ENCODE measurements at places on chromosomes 16 and 17.

DNA sequence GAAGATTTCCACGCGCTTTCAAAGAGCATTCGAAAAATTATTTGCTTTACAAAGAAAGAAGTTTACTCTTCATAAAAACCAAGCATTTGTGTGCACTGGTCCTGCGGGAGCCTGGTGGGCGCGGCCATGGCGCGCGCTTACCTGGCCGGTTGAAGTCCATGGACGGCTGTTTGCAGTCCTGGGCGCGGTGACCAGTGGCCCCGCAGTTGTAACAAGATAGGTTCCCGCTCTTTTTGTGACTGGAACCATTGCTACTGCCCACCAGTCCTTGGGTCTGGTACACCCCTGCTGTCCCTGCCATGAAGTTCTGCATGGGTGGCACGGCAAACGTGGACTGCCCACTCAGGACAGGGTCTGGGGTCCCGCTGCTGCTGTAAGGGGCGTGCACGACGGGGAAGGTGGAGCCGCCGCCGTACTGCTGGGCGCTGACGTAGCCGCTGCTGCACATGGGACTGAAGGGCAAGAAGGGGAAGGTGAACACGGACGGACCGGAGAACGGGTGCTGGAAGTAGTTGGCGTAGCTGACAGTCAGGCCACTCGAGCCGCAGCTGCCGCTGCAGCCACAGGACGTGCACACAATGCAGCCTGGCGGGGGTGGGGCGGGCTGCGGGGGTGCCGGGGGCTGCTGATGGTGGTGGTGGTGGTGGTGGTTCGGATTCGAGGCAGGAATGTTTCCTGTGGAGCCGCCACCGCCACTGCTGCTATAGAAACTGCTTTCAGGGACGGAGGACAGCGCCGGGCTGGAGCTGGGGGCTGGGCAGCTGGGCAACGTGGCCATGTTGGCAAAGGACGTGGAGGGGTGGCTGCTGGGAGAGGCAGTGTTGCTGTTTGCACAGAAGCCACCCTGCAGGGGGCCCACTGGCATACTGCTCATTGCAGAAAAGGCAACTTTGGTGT is 19.5 kb downstream of the MAP1LC3B start:
- H3K36me3 ChIP-seq, result peaks cover 47% of the 10 kb centered on the region
- no peaks in the 10 kb centered on the region for H3K27me3 ChIP-seq
- no peaks in the 10 kb centered on the region for H3K4me1 ChIP-seq
- no peak overlapping the region for H3K27ac ChIP-seq

DNA sequence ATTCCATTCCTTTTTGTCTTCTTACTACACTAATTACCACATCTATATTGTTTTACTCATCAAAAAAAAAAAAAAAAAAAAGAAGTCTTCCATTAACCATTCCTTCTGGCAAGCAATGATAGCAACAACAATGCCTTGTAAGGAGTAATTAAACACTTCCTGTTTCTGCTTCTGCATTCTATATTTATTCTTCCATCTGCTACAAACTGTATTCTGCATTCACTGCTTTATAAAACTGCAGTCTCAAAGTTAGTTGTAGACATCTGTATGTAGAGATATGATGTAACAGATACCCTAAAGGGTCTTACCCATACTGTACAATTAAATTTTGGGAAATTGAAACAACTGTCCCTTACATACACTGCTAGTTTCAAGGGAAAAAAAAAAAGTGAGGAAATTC is 28.7 kb upstream of the ABCA6 start:
- no peak overlapping the region for H3K27ac ChIP-seq
- H3K27me3 ChIP-seq, result no peaks in the 10 kb centered on the region
- no peaks in the 10 kb centered on the region for H3K36me3 ChIP-seq
- no peaks in the 10 kb centered on the region for H3K4me1 ChIP-seq
- no peak overlapping the region for H3K4me3 ChIP-seq
- DNase-seq, result no peak

DNA sequence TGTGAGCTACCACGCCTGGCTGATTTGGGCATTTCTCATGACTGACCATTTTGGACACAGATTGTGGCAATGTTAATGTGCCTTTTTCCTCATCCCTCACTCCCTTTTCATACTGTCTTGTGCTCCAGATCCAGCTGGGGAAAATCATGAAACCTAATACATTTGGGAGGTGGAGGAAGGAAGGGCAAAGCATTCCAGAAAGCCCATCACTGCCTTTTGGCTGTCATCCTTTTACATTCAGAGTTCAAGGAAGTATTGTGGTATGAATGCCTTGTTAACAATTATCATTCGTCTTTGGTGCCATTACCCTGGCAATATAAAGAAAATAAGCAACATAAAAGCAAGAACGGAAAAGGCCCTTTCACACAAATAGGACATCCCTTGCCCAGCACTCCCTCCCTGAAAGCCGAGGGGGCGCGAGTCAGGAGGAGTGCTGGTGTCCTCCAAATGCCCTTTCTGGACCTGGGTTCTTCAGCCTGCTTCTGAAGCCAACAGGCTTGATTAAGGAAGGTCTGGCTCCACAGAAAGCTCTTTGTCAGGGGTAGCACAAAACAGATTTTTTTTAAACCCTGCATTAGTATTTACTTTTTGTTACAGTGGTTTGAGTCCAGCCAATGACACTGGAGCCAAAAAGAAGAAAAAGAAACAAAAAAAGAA is 20.1 kb downstream of the NMT1 start:
- H3K36me3 ChIP-seq, result peaks cover 12% of the 10 kb centered on the region
- DNase-seq, result no peak

GRCh38 chr17:75880266-75880665 is 1.9 kb upstream of the TRIM47 start:
- peaks cover 14% of the 10 kb centered on the region for H3K27me3 ChIP-seq
- peaks cover 5% of the 10 kb centered on the region for H3K4me1 ChIP-seq
- H3K4me3 ChIP-seq, result no peak overlapping the region
- DNase-seq, result no peak

DNA sequence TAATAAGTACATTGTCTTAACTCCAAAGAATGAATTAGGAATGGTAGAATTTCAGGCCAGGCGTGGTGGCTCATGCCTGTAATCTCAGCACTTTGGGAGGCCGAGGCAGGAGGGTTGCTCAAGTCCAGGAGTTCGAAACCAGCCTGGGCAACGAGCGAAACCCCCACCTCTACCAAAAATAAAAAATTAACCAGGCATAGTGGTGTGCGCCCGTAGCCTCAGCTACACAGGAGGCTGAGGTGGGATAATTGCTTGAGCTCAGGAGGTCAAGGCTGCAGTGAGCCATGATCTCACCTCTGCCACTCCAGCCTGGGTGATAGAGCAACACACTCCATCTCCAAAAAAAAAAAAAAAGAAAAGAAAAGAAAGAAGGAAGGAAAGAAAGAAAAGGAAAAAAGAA is 18.5 kb upstream of the BBS2 start:
- no peak for DNase-seq
- H3K4me3 ChIP-seq, result no peak overlapping the region
- H3K27me3 ChIP-seq, result peaks cover 1% of the 10 kb centered on the region

GRCh38 chr16:66925322-66925840 is at the start of gene RRAD:
Gene RRAD (minus strand): TSS chr16:66925535. CDS start chr16:66925179, 356 bp downstream.
- peaks cover 12% of the 10 kb centered on the region for H3K27me3 ChIP-seq
- peak within 1 kb of the TSS; percentile 70 for H3K4me3 ChIP-seq
- DNase-seq, result no peak
- H3K27ac ChIP-seq, result no peak within 1 kb of the TSS
- peaks cover 2% of the 10 kb centered on the region for H3K4me1 ChIP-seq
- no peaks in the 10 kb centered on the region for H3K36me3 ChIP-seq

- no peaks in the 10 kb centered on the region for H3K27me3 ChIP-seq
- H3K27ac ChIP-seq, result no peak overlapping the region
- H3K4me3 ChIP-seq, result no peak overlapping the region
- H3K36me3 ChIP-seq, result no peaks in the 10 kb centered on the region
- DNase-seq, result no peak
Observed at GRCh38 chr17:62092784-62093183, 27.7 kb upstream of the MED13 start.

- H3K27ac ChIP-seq, result no peak overlapping the region
- peaks cover 7% of the 10 kb centered on the region for H3K36me3 ChIP-seq
- no peak for DNase-seq
Observed at GRCh38 chr17:47131761-47132160, 57.3 kb downstream of the CDC27 start.

- H3K27ac ChIP-seq, result no peak overlapping the region
- no peak for DNase-seq
- H3K27me3 ChIP-seq, result no peaks in the 10 kb centered on the region
- no peaks in the 10 kb centered on the region for H3K36me3 ChIP-seq
- H3K4me1 ChIP-seq, result peaks cover 3% of the 10 kb centered on the region
Observed at GRCh38 chr17:37392024-37392590, 14.5 kb downstream of the ACACA start.

- peaks cover 14% of the 10 kb centered on the region for H3K4me1 ChIP-seq
- no peaks in the 10 kb centered on the region for H3K27me3 ChIP-seq
- no peaks in the 10 kb centered on the region for H3K36me3 ChIP-seq
- H3K27ac ChIP-seq, result no peak overlapping the region
Observed at GRCh38 chr16:66380421-66380820, 13.9 kb downstream of the CDH5 start.

GRCh38 chr16:53884748-53885147 is 180.8 kb downstream of the FTO start:
- no peak overlapping the region for H3K4me3 ChIP-seq
- no peak for DNase-seq
- H3K27me3 ChIP-seq, result no peaks in the 10 kb centered on the region
- H3K27ac ChIP-seq, result no peak overlapping the region

DNA sequence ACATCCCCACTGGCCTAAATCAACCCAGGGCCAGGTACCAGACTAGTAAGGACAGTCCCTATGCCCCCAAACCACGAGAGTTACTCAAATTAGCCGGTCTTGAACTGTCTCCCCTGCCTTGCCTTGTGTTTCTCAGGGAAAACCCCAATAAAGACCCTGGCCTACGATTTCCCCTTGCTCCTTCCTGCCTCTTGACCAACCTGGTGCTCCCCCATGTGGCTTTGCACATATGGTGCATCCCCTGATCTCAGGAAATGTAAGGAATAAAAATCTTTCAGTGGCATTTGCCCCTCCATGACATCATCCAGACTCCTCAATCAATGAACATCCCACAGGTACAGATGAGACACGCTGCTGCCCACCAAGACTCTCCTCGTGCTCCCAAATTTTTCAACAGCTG is 87.9 kb downstream of the ZNF18 start:
- no peak overlapping the region for H3K4me3 ChIP-seq
- no peaks in the 10 kb centered on the region for H3K4me1 ChIP-seq
- H3K27ac ChIP-seq, result no peak overlapping the region
- H3K36me3 ChIP-seq, result no peaks in the 10 kb centered on the region

All from neuronal stem cell (in vitro differentiated cells).